ENCODE measurements at places on chromosomes 7 and 10.

GRCh38 chr7:2709553-2710285 lies 21.7 kb downstream of the AMZ1 start:
- peak; percentile 34 for DNase-seq

DNA sequence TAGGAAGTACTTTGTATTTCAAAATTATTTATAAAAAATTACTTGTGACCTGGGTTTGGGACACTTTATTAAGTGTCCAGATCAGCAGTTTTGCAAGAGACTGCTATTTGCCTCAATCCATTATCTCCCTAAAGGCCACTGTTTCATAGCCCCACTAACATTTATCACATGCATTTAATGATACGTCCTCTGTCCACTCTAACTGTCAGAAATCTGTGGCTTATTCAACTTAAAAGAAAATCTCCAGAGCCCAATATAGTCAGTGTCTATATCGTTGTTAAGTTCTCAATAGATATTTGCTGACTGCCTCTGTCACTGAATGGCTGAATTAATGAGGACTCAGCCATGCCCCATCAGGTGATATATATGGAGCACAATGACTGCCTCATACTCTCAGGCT lies 553.9 kb upstream of the POM121L12 start:
- DNase-seq = no peak

- no peak for DNase-seq
These were observed 70.6 kb downstream of the STEAP1B start for GRCh38 chr7:22429386-22429785.

DNA sequence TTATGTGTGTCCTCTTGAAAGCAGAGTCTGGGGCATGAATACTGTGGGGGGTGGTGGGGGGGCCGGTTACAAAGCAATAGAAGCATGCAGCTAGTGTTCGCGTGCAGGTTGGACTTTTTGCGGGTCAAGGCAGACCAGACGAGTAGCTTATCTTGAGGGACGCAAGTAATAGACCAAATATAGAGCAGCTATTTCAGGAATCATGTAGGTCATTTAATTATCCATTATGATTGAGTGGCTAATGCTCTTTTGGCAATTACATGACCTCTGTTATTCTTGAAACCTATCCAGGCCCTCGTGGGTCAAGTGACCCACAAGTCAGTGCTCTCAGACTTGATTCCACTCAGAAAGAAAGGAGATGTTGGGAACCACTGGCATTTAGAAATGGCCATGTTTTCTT lies 93.0 kb downstream of the BTRC start:
- DNase-seq = no peak

DNA sequence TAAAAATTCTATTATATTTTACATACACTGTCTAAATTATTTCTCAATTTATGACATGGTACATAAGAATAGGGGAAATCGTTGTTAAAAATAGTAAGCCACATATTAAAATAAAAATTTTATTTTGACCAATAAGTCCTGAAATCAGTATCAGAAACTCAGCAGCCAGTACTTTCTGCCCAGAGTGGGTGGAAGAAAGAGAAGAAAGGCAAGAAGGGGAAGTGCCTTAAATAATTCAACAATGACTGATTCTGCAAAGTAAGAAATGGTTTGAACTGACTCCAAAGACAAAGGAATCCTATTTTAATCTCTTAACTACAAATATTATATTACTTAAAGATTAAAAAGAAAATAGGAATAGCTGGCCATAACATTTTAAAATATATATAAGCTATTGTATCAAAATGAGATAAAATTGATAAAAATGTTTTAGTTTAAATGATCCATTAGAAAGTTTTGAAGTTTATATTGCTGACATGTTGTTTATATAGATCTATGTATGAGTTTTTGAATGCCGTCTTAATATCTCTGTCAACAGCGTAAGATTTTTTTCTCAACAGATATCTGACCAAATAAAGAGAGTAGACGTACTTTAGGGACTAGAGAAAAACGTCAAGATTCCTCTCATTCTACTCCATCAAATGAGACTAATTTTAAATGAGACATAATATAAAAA lies 30.2 kb upstream of the NRCAM start:
- DNase-seq = no peak

- no peak for DNase-seq
These were observed 215.0 kb downstream of the PHF14 start for GRCh38 chr7:11188529-11189310.

DNA sequence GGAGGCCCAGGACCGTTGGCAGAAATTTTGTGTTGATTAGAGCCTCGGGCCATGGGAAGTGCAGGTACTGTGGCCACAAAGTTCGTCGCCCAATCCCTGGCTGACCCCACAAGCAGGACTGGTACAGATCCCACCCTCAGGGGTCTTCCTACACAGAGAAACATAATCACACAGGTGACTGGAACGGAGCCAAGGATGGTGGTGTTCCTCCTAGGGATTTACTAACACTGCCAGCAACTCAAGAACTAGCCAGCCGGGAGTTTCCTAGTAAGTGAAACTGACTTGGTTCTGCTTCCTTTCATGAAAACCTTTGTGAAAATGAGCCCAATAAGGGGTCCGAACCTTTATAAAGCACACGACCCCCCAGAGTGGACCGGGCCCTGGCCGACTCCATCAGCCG lies 5.7 kb downstream of the CUX1 start:
- DNase-seq = no peak

GRCh38 chr10:44390585-44391072 lies 5.7 kb upstream of the CXCL12 start:
- DNase-seq = no peak

DNA sequence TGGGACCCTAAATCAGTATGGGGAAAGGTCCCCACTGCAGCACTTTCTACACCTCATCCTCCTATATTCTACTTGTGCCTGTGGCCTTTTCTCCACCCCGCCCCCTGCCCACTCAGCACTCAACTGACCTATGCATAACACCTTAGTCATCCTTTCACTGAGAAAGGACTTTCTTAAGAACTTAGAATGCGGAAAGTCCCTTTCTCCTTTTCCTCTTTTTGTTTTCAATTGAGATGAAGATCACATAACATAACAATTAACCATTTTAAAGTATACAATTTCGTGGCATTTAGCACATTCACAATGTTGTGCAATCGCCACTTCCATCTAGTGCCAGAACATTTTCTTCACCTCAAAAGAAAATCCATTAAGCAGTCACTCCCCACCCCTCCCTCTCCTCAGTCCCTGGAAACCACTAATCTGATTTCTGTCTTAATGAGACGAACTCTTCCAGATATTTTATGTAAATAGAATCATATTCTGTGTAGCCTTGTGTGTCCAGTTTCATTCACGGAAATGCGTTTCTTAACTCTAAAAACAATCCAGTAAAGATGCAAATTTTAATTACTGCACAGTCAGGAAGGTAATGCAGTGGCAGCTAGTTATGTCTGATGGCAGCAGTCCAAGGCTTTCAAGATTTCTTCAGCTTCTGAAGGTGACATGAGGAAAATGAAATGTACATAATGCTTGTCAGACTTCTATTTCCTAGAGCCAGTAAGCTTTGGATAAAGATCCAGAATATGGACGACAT lies 41.7 kb downstream of the FAS start:
- DNase-seq = no peak

DNA sequence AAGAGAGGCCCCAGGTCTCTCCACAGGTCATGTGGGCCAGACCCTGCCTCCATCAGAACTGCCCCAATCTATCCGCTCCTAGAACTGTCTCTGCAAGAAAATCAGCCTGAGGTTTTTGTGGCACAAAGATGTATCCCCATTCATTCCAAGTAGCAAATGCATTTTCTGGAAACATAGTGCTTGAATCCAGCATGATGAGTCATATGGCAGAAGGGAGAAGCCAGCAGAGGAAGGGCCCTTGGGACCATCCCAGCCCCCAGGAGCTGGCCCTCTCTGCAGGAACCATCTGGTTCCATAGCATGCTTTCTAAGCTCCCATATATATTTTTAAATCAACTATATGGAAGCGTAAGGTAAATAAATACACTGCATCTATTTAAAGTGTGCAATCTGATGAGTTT lies 563.2 kb downstream of the GALNT17 start:
- DNase-seq = no peak

DNA sequence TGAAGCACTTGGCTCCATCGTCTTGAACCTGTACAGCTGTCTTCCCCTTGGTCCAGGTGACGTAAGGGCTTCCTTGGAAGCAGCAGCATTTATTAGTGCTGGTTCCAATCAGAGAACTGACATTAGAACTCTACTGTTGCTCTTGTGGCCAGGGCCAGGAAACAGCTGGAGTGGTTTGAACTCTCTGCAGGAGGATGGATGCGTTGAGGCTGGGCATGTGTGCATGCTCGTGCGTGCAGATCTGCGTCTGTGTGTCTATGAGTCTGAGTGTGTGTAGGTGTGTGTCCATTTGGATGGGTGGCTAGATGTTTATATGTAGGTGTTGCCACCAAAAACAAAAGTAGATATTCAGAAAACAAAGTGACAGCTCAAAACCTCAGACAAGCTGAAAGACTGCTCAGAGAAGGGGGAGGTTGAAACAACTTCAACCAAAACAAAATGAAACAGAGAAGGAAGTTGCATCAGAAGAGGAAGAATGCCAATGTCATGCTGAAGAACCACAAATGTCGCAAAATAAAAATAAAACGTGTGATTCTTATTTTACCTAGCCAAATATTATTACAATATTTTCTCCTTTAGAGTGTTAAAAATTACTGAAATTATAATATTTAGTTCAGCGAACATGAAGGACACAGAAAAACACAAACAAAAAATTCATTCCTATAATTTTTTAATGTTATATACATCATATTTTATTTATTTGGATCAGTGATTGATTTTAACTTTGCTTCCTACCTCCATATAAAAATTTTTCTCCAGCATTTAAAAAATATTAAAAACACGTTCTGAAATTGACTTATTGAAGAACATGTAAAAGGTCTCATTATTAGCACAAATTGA lies 96.1 kb upstream of the MKLN1 start:
- peak; percentile 21 for DNase-seq

Measured in activated naive CD8-positive, alpha-beta T cell treated with anti-CD3 and anti-CD28 coated beads, Interleukin-2, amount 50 U/mL, for 16 hours (primary cell).